ENCODE measurements at places on chromosomes 16 and 17. TPM values are rescaled to one million over a fixed set of nuclear protein-coding genes. Genes with fewer than 3 reads are reported as not detected.
A peak's percentile ranks its signal among the peaks of the same experiment; 100 is the strongest.

DNA sequence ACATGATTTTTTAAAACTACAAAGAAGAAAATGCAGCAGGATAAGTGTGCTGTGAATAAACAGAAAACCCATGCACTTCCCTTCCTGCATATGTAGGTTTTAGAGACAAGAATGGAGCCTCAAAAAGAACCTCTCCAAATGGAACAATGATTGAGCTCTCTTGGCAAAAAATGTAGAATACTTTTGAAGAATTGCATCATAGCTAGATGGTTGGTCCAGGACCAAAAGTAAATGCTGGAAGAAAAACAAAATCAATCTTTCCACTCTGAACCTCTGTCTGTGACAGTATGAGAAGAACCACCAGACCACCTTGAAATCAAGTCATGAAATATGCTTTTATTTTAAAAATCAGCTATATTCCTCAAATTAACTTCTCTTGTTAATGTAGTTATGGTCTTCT lies 17.5 kb downstream of the HELZ start:
- H3K4me3 ChIP-seq = no peak overlapping the region
- no peak overlapping the region for H3K27ac ChIP-seq
- peaks cover 9% of the 10 kb centered on the region for H3K4me1 ChIP-seq
- DNase-seq = no peak

DNA sequence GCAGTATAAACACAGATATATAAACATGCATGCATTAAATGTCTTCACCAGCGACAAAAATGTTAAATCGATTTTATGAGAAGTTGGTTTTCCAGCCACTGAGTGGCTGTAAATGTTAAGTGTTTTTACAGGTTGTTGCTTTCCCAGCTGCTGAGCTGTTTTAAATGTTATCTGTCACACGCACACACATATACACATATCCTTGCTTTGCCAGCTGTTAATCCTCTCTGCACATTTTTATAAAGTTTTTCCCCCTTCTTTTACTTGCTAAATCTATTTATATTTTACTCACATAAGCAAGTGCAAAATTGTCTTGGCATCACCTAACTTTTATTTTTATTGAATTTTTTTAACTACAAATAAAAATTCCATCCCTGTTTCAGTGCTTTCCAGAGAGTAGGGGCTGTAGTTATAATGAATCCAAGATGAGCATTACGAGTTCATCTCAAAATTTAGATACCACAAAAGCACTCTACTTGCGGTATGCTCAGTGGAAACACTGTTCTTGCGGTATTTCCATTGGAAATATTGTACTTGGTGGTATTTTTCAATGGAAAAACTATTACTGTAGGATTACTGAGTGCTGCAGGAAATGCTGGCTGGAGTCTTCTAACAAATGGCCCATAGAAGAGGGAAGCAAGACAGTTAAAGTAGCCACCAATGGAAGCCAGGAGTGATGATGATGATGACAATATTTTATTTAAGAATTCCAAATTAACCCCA lies 124.9 kb upstream of the KCNJ16 start:
- H3K27ac ChIP-seq = no peak overlapping the region
- H3K36me3 ChIP-seq = no peaks in the 10 kb centered on the region
- H3K4me1 ChIP-seq = no peaks in the 10 kb centered on the region
- no peaks in the 10 kb centered on the region for H3K27me3 ChIP-seq

ARRB2 gene
- polyA plus RNA-seq = 127 TPM

OTOP2 gene
- polyA plus RNA-seq = not detected

GRCh38 chr16:83958137-83958845 lies 5.3 kb downstream of the OSGIN1 start:
- H3K36me3 ChIP-seq = no peaks in the 10 kb centered on the region
- no peak overlapping the region for H3K4me3 ChIP-seq
- H3K27ac ChIP-seq = no peak overlapping the region
- H3K4me1 ChIP-seq = no peaks in the 10 kb centered on the region

GRCh38 chr17:70808596-70808995 lies 639.3 kb downstream of the KCNJ2 start:
- H3K36me3 ChIP-seq = no peaks in the 10 kb centered on the region
- no peaks in the 10 kb centered on the region for H3K27me3 ChIP-seq
- DNase-seq = no peak
- H3K4me1 ChIP-seq = no peaks in the 10 kb centered on the region
- no peak overlapping the region for H3K4me3 ChIP-seq
- no peak overlapping the region for H3K27ac ChIP-seq

- peaks cover 26% of the 10 kb centered on the region for H3K36me3 ChIP-seq
- peak overlapping the region; percentile 30 for H3K27ac ChIP-seq
- H3K4me1 ChIP-seq = peaks cover 15% of the 10 kb centered on the region
- no peak overlapping the region for H3K4me3 ChIP-seq
Measured at GRCh38 chr17:18992454-18993130, 12.0 kb downstream of the FAM83G start.

- peaks cover 97% of the 10 kb centered on the region for H3K27me3 ChIP-seq
- peaks cover 27% of the 10 kb centered on the region for H3K4me1 ChIP-seq
- no peak overlapping the region for H3K27ac ChIP-seq
- DNase-seq = no peak
- no peaks in the 10 kb centered on the region for H3K36me3 ChIP-seq
- peak overlapping the region; percentile 33 for H3K4me3 ChIP-seq
Measured at GRCh38 chr17:80477647-80478478, 1.5 kb upstream of the NPTX1 start.

DNA sequence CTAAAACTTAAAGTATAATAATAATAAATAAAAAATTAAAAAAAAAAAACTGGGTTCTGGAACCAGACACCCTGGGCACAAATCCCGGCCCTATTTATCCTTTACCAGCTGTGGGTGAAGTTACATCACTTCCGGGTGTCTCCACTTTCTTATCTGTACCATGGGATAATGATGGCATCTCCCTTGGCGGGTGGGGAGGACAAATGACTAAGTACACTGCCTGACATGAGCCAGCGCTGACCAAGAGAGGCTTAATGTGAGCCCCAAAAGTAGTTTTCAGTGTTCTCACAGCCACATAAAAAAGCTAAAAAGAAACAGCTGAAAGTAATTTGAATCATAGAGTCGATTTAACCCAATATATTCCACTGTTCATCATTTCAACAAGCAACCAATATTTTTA lies 424.9 kb downstream of the SOX9 start:
- H3K4me1 ChIP-seq = no peaks in the 10 kb centered on the region
- H3K27ac ChIP-seq = no peak overlapping the region
- no peaks in the 10 kb centered on the region for H3K36me3 ChIP-seq
- H3K27me3 ChIP-seq = no peaks in the 10 kb centered on the region

RPRML gene
- polyA plus RNA-seq = not detected

DNA sequence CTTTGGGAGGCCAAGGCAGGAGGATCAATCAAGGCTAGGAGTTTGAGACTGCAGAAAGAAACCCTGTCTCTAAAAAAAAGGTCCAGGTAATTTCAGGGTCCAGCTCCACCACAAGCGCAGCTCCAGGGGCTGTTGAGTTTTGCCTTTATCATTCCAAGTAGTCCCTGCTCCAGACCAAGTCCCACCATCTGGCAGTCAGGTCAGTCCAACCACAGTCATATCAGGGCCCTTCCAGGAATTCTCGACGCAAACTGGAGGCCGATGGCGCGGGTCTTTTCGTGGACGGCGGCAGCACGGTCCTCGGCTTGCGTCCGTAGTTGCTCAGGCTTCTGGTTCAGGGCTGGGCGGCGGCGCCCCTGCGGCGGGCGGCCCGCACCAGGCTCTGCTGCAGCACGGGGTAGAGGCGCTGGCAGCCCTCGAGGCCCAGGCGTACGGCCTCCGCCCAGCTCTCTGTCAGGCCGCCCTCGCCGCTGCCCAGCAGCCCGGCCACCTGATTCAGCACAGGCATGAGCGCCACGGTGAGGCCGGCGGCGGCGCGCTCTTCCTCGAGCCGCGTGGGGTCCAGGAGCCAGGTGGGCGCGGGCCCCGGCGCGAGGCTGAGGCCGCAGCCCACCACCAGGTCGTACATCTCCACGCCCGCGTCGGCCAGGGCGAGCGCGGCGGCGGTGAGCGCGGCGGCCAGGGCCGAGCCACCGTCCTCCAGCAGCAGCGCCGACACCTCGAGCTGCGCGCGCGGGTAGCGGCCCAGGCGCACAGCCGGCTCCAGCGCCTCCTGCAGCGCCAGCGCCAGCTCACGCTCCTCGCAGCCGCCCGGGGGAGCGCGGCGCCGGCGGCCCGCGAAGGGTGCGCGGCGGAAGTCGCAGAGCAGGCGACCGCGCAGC lies 752 bp downstream of the EXOSC6 start:
- H3K4me1 ChIP-seq = peaks cover 22% of the 10 kb centered on the region
- peak overlapping the region; percentile 78 for H3K4me3 ChIP-seq
- H3K36me3 ChIP-seq = peaks cover 38% of the 10 kb centered on the region
- no peaks in the 10 kb centered on the region for H3K27me3 ChIP-seq
- H3K27ac ChIP-seq = peak overlapping the region; percentile 93

KRTAP4-1 gene
- not detected for polyA plus RNA-seq

GRCh38 chr16:53849585-53849984 lies 145.6 kb downstream of the FTO start:
- H3K4me3 ChIP-seq = no peak overlapping the region
- H3K4me1 ChIP-seq = no peaks in the 10 kb centered on the region
- H3K27ac ChIP-seq = no peak overlapping the region
- no peaks in the 10 kb centered on the region for H3K36me3 ChIP-seq
- no peaks in the 10 kb centered on the region for H3K27me3 ChIP-seq

- H3K36me3 ChIP-seq = no peaks in the 10 kb centered on the region
- no peaks in the 10 kb centered on the region for H3K27me3 ChIP-seq
- H3K4me1 ChIP-seq = peaks cover 6% of the 10 kb centered on the region
- no peak overlapping the region for H3K4me3 ChIP-seq
- DNase-seq = no peak
Measured at GRCh38 chr16:85537795-85538401, 75.2 kb upstream of the GSE1 start.

DNA sequence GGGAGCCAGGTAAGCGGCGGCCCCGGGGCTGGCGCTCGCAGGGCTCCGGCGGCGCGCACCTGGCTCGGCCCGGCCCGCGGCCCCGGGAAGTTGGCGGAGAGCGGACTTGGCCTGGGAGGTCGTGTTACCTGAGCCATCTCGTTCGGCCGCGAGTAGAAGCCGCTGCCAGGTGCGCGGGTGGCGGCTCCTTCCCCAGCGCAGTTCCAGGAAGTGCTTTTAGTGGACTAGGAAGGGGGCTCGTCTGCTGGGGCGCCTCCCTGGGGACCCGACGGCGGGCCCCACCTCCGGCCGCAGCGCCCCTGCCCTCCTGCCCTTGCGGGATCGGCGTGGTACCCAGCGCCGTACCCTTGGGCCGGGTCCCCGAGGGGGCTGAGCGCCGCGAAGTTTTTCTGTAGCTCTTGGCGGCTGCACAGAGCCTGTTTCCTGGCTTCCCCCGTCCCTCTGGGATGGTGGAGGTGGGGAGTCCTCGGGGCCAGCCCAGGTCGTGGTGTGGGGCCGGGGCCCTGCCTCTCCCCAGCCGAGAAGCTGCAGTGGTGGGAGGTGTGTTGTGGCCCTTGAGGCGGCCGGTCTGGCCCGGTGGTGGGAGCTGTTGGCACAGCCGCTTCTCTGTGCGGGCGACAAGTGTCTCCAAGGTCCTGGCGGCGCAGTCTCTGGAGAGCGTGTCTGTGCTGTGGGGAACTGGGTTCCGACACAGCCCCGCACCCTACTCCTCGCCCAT lies 96.9 kb downstream of the RAB11FIP4 start:
- peaks cover 65% of the 10 kb centered on the region for H3K4me1 ChIP-seq
- H3K4me3 ChIP-seq = peak overlapping the region; percentile 63
- DNase-seq = peak; percentile 90
- peak overlapping the region; percentile 75 for H3K27ac ChIP-seq
- no peaks in the 10 kb centered on the region for H3K27me3 ChIP-seq
- no peaks in the 10 kb centered on the region for H3K36me3 ChIP-seq

GRCh38 chr16:85220964-85221731 lies 108.9 kb upstream of the CIBAR2 start:
- H3K27me3 ChIP-seq = no peaks in the 10 kb centered on the region
- no peak overlapping the region for H3K4me3 ChIP-seq
- peaks cover 51% of the 10 kb centered on the region for H3K4me1 ChIP-seq
- peak overlapping the region; percentile 62 for H3K27ac ChIP-seq
- H3K36me3 ChIP-seq = no peaks in the 10 kb centered on the region

GRCh38 chr17:67067571-67068482 lies 23.5 kb downstream of the CACNG1 start:
- no peak overlapping the region for H3K27ac ChIP-seq
- H3K4me1 ChIP-seq = no peaks in the 10 kb centered on the region
- H3K4me3 ChIP-seq = no peak overlapping the region
- no peaks in the 10 kb centered on the region for H3K27me3 ChIP-seq
- H3K36me3 ChIP-seq = no peaks in the 10 kb centered on the region
- DNase-seq = no peak

DNA sequence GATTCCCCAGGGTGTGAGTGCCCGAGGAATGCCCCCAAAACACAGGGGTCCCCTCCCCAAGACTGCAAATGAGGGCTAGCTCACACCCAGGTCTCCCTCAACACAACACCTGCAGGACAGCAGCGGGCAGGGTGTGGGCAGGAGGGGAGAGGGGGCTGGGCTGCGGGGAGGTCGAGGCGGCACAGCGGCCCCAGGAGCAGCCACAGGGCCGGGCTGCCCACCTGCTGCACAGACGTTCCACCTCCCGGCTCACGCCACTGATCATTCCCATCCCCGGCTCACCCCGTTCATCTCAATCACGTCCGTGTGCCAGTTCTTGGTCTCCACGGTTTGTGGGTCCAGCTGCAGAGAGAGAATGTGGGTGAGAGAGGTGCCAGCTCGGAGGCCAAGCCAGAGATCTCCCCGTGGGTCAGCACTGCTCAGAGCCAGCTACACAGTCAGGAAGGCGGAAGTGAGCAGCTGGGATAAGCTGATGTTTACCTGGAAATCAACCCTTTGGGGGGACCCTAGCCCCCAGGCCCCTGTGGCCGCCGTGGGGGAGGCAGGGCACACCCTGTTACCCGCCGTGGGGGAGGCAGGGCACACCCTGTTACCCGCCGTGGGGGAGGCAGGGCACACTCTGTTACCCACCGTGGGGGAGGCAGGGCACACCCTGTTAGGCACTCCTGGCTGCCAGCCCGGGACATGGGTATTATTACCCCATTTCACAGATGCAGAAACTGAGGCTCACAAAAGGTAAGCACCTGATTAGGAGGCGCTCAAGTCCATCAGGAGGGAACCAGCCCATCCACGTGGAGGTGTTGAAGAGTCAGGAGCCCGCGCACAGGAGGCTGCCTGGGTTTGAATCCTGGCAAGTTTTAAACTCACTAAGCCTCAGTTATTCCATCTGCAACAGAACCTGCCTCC lies 16.1 kb downstream of the TIMM22 start:
- no peak overlapping the region for H3K4me3 ChIP-seq
- DNase-seq = peak; percentile 58

SDR42E1 gene
- 0.62 TPM for polyA plus RNA-seq

DNA sequence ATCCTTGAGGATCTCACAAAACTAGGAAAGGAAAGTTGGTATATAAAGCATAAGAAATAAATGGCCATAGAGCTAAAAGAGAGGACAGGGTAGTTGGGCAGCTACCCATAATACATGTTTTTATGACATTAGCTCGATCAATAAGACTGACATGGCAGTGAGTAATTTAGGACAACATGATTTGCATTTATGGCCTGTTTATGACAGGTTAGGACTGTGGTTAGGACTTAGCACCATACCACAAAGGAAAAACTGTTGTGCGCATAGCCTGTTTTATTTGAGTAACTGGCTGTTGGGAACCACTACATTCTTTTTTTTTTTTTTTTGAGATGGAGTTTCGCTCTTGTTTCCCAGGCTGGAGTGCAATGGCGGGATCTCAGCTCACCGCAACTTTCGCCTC lies 18.0 kb upstream of the TRIM37 start:
- H3K27me3 ChIP-seq = no peaks in the 10 kb centered on the region
- DNase-seq = no peak
- H3K36me3 ChIP-seq = no peaks in the 10 kb centered on the region
- H3K27ac ChIP-seq = no peak overlapping the region
- no peaks in the 10 kb centered on the region for H3K4me1 ChIP-seq
- no peak overlapping the region for H3K4me3 ChIP-seq

- DNase-seq = no peak
- H3K27me3 ChIP-seq = no peaks in the 10 kb centered on the region
- no peak overlapping the region for H3K27ac ChIP-seq
- H3K36me3 ChIP-seq = no peaks in the 10 kb centered on the region
- no peak overlapping the region for H3K4me3 ChIP-seq
- no peaks in the 10 kb centered on the region for H3K4me1 ChIP-seq
Measured at GRCh38 chr16:65176603-65177002, 54.7 kb upstream of the CDH11 start.

STH gene
- not detected for polyA plus RNA-seq

CDH8 gene
- not detected for polyA plus RNA-seq
